ENCODE measurements at places on chromosomes 7 and 10. TPM values are rescaled to one million over a fixed set of nuclear protein-coding genes. Genes with fewer than 3 reads are reported as not detected.

Gene MUC3A
- 1.9 TPM for total RNA-seq

Gene WNT16
- 2.8 TPM for total RNA-seq

Gene PTPRN2
- total RNA-seq: 1.8 TPM

Gene CCL24
- not detected for total RNA-seq

Gene CALML3
- total RNA-seq: not detected

Gene NPFFR1
- not detected for total RNA-seq

Gene HOXA5
- total RNA-seq: 0.70 TPM

DNA sequence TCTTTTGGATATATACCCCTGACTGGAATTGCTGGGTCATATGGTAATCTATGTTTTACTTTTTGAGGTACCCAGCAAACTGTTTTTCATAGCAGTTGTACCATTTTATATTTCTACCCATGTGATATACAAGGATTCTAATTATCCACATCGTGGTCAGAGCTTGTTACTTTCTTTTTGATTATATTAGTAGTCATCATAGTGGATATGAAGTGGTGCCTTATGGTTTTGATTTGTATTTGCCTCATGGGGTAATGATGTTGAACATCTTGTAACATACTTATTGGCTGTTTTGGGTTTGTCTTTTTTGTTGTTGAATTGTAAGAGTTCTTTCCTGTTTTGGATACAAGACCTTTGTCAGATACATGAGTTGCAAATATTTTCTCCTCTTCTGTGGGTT is 51.7 kb downstream of the MAPK8 start:
- H3K4me3 ChIP-seq: no peak overlapping the region
- no peaks in the 10 kb centered on the region for H3K27me3 ChIP-seq
- no peak for DNase-seq
- H3K4me1 ChIP-seq: no peaks in the 10 kb centered on the region
- H3K36me3 ChIP-seq: no peaks in the 10 kb centered on the region

GRCh38 chr10:33798754-33799153 is 464.3 kb upstream of the NRP1 start:
- H3K36me3 ChIP-seq: no peaks in the 10 kb centered on the region
- DNase-seq: no peak
- H3K27ac ChIP-seq: no peak overlapping the region
- peaks cover 12% of the 10 kb centered on the region for H3K4me1 ChIP-seq
- H3K4me3 ChIP-seq: no peak overlapping the region

- H3K4me1 ChIP-seq: peaks cover 82% of the 10 kb centered on the region
- H3K4me3 ChIP-seq: no peak overlapping the region
- no peaks in the 10 kb centered on the region for H3K27me3 ChIP-seq
- DNase-seq: peak; percentile 38
- H3K36me3 ChIP-seq: no peaks in the 10 kb centered on the region
Measured at GRCh38 chr10:125153703-125154490, 6.5 kb downstream of the CTBP2 start.

DNA sequence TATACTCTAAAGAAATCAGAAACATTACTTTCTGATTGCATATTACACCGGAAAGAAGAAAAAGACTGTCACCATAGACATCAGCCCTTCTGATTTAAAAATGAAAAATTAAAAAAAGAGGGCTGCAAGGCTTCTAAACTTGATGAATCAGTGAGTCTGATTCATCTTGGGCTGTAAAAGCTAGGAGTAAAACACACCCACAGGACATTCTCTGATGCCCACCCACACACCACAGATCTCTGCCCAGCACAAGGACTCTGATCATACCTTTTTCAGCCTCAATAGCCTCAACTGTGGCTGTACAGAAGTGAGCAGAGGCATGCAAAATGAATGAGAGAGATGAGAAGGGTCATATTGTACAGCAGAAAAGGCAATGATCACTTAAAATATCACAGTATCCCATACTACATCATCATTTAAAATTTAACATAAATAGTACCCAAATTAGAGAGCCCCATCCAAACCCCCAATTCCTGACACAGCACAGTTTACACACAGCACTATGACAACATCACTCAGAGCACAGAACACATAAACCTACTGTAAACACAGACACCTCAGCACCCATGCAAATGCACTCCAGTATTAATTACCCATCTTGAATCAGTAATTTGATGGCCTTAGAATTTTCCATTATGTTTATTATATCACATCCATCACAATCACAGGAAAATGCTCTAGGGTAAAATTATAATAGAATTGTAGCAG is 6.4 kb upstream of the MSS51 start:
- no peaks in the 10 kb centered on the region for H3K36me3 ChIP-seq
- H3K4me1 ChIP-seq: no peaks in the 10 kb centered on the region
- H3K4me3 ChIP-seq: no peak overlapping the region
- DNase-seq: no peak
- H3K27ac ChIP-seq: no peak overlapping the region

DNA sequence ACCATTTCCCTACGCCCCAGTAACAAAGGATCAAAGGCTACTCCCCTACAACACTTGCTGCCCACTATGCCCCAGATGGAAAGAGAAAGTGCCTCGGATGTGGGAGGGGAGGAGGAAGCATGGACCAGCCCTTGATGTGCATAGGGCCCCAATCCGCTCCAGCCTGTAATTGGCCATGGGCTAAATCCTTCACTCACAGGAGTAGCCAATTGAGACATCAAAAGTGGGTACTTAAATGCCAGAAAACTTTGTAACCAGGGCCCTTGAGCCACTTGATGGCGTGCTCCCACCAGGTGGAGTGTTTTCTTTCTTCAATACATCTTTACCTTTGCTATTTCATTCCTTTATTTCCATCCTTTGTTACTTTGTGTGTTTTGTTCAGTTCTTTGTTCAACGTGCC is 500.5 kb upstream of the LRRN3 start:
- H3K36me3 ChIP-seq: no peaks in the 10 kb centered on the region
- no peak overlapping the region for H3K27ac ChIP-seq
- DNase-seq: no peak

GRCh38 chr10:125248489-125248888 is 88.1 kb upstream of the CTBP2 start:
- peaks cover 14% of the 10 kb centered on the region for H3K27me3 ChIP-seq
- no peak for DNase-seq
- no peaks in the 10 kb centered on the region for H3K4me1 ChIP-seq
- H3K4me3 ChIP-seq: no peak overlapping the region

DNA sequence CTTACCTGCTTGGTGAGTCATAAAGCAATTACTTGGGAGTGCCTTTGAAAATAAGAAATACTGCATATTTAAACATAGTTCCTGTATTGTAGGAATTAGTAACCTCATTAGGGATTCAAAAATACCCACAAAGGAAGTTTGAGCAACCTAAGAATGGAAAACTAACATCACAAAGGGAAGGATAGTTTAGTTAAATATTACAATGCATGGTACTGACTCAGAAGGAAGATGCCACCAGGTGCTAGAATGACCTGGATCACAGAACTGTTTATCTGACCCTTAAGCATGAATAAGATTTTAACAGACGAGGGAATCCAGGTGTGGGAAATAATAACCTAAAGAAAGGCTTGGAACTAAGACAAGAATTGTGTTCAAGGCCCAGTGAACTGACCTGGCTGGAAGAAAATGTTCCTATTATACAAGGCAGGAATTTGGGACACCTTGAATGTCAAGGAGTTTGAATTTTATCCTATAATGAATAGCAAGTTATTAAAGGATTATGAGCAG is 106.4 kb downstream of the GSAP start:
- no peak for DNase-seq
- H3K36me3 ChIP-seq: no peaks in the 10 kb centered on the region
- H3K4me1 ChIP-seq: no peaks in the 10 kb centered on the region
- H3K27me3 ChIP-seq: no peaks in the 10 kb centered on the region
- no peak overlapping the region for H3K4me3 ChIP-seq

- no peak overlapping the region for H3K4me3 ChIP-seq
- peak; percentile 63 for DNase-seq
- peak overlapping the region; percentile 80 for H3K27ac ChIP-seq
Measured at GRCh38 chr10:546971-547590, 142.4 kb downstream of the DIP2C start.

GRCh38 chr10:1544209-1544673 is 193.1 kb downstream of the ADARB2 start:
- H3K27me3 ChIP-seq: no peaks in the 10 kb centered on the region
- no peaks in the 10 kb centered on the region for H3K4me1 ChIP-seq
- H3K4me3 ChIP-seq: no peak overlapping the region
- H3K36me3 ChIP-seq: no peaks in the 10 kb centered on the region
- H3K27ac ChIP-seq: no peak overlapping the region
- DNase-seq: no peak

GRCh38 chr10:66625709-66626590 is 299.9 kb upstream of the LRRTM3 start:
- H3K27ac ChIP-seq: peak overlapping the region; percentile 33
- no peaks in the 10 kb centered on the region for H3K4me1 ChIP-seq
- no peaks in the 10 kb centered on the region for H3K36me3 ChIP-seq
- DNase-seq: no peak
- H3K27me3 ChIP-seq: no peaks in the 10 kb centered on the region
- H3K4me3 ChIP-seq: no peak overlapping the region

- peaks cover 52% of the 10 kb centered on the region for H3K27me3 ChIP-seq
- no peak overlapping the region for H3K27ac ChIP-seq
- no peaks in the 10 kb centered on the region for H3K4me1 ChIP-seq
- H3K36me3 ChIP-seq: no peaks in the 10 kb centered on the region
- no peak for DNase-seq
Measured at GRCh38 chr7:155483868-155484325, 26.0 kb downstream of the EN2 start.

GRCh38 chr10:106254071-106254470 is 910.4 kb downstream of the SORCS1 start:
- H3K4me3 ChIP-seq: no peak overlapping the region
- no peaks in the 10 kb centered on the region for H3K36me3 ChIP-seq
- H3K27me3 ChIP-seq: no peaks in the 10 kb centered on the region
- no peaks in the 10 kb centered on the region for H3K4me1 ChIP-seq

GRCh38 chr10:13054844-13055243 is 45.1 kb upstream of the OPTN start:
- no peak for DNase-seq
- no peak overlapping the region for H3K4me3 ChIP-seq
- H3K27me3 ChIP-seq: no peaks in the 10 kb centered on the region
- no peaks in the 10 kb centered on the region for H3K4me1 ChIP-seq
- no peaks in the 10 kb centered on the region for H3K36me3 ChIP-seq

DNA sequence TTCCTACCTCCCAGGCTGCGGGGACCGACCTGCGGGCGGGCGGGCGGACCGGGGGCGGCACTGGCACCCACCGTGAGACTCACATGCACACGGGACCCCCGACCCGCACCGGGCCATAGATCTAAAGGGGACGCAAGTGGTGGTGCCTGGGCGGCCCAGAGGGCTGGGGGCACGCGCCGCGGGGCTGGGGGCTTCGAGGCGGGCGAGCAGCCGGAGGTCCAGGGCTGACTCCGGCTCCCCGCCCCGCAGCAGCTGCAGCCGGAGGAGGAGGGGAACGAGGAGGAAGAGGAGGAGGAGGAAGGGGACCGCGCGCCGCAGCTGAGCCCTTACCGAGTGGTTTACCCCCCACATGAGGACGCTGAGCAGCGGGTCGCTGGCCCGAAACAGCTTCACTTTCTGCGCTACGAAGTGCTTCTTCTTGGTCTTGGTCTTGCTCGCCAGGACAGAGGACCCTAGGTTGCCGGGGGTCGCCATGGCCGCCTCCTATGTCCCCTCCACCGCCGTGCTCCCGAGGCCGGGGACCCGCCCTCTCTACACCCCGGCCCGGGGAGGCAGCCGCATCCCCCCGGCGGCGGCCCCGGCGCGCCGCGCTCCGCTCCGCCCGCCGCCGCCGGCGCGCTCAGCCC is 412 bp downstream of the PIP4K2A start:
- no peaks in the 10 kb centered on the region for H3K36me3 ChIP-seq
- H3K27ac ChIP-seq: peak overlapping the region; percentile 76
- peak overlapping the region; percentile 96 for H3K4me3 ChIP-seq
- no peaks in the 10 kb centered on the region for H3K27me3 ChIP-seq
- H3K4me1 ChIP-seq: no peaks in the 10 kb centered on the region
- DNase-seq: peak; percentile 38

DNA sequence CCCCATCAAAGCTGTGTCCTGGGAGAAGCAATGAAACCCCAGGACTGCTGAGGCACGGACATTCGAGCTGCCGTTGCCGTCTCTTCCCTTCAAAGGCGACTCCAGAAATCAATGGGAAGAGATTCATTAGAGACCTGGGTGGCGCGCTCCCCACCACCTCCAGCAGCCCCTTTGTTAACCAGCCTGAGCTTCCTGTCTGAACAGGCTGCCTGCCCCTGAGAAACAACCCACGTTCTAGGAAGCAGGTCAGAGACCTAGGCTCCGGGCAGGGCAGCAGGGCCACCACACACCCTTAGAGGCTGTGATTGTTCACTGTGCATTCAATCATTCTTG is 110.9 kb upstream of the PPIF start:
- peaks cover 29% of the 10 kb centered on the region for H3K4me1 ChIP-seq
- no peak for DNase-seq
- H3K4me3 ChIP-seq: no peak overlapping the region
- H3K36me3 ChIP-seq: no peaks in the 10 kb centered on the region

DNA sequence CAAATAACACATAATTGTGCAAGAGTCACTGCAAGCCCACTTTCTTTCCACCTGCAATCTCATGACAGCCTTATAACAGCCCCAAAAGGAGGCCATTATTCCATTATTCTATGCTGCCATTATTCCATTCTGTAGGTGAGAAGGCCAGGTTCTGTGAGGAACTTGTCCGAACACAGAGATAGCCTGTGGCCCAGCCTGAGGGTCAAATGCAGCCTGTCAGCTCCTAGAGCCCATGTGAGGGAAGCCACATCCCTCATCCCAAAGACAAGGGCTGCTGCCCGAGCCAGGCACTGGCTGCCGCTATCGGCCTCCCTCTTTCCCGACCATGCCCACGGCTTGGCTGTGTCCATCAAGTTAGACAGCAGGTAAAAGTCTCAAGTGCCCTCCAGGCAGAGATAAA is 24.1 kb upstream of the C10orf71 start:
- no peaks in the 10 kb centered on the region for H3K36me3 ChIP-seq
- H3K4me3 ChIP-seq: no peak overlapping the region
